ENCODE measurements at places on chromosomes 12 and 14. TPM values are rescaled to one million over a fixed set of nuclear protein-coding genes. Genes with fewer than 3 reads are reported as not detected.

OR4K1 gene
- total RNA-seq, result not detected

ANO2 gene
- total RNA-seq, result 3.3 TPM

NANOG gene
- 134 TPM for total RNA-seq

FSCB gene
- total RNA-seq, result 0.12 TPM

PLA2G1B gene
- total RNA-seq, result not detected

Measured in GM23338 (cell line).